Stimulated activated CD4-positive, alpha-beta T cell treated with anti-CD3 and anti-CD28 coated beads, TNF-alpha, amount 100 ng/mL, for 48 hours (primary cell): ENCODE measurements at places on chromosomes 4 and X.

GRCh38 chrX:40131654-40132337 lies 34.0 kb upstream of the BCOR start:
- DNase-seq: no peak

DNA sequence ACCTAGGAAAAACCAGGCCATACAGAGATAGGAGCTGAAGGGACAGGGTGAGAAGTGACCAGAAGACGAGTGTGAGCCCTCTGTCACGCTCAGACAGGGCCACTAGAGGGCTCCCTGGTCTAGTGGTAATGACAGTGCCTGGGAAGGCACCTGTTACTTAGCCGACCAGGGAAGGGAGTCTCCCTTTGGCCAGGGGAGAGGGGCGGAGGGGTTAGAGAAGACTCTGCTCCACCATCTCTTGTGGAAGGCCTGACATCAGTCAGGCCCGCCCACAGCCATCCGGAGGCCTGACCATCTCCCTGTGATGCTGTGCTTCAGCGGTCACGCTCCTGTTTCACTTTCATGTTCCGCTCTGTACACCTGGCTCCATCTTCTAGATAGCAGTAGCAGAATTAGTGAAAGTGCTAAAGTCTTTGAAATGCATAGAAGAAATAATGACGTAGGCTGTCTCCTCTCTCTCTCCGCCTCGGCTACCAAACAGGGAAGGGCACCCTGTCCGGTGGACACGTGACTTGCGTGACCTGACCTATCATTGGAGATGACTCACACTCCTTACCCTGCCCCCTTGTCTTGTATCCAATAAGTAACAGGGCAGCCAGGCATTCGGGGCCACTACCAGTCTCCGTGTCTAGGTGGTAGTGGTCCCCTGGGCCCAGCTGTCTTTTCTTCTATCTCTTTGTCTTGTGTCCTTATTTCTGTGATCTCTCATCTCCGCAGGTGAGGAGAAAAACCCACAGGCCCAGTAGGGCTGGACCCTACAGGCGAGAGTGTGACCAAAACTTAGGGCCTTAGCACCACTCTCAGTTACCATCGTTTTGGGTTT lies 26.7 kb downstream of the HTT-AS start:
- peak; percentile 79 for DNase-seq

DNA sequence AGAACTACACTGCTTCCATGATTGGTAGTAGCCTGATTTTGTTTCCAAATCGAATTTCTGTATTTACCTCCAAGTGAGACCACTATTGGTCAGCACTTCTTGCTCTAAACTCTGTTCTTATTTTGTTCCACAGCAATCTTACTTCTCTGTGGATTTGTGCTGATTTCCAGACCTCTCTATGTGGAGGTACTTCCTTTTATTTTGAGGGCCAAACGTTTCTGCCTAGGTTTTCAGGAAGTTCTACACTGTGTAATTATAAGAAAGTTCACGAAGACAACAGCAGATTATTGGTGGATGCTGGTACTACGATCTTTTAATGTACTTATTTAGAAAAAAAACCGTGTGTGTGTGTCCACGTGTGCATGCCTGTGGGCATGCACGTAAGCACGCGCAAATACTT lies 46.7 kb downstream of the DTHD1 start:
- DNase-seq: no peak

GRCh38 chrX:31243804-31244203 lies 172.0 kb upstream of the FTHL17 start:
- no peak for DNase-seq

GRCh38 chr4:173128199-173128890 lies 40.3 kb upstream of the GALNT7 start:
- no peak for DNase-seq

GRCh38 chr4:123849495-123849894 lies 452.9 kb downstream of the SPRY1 start:
- DNase-seq: no peak

- DNase-seq: no peak
Observed at GRCh38 chr4:101155945-101156344, 191.4 kb downstream of the PPP3CA start.

DNA sequence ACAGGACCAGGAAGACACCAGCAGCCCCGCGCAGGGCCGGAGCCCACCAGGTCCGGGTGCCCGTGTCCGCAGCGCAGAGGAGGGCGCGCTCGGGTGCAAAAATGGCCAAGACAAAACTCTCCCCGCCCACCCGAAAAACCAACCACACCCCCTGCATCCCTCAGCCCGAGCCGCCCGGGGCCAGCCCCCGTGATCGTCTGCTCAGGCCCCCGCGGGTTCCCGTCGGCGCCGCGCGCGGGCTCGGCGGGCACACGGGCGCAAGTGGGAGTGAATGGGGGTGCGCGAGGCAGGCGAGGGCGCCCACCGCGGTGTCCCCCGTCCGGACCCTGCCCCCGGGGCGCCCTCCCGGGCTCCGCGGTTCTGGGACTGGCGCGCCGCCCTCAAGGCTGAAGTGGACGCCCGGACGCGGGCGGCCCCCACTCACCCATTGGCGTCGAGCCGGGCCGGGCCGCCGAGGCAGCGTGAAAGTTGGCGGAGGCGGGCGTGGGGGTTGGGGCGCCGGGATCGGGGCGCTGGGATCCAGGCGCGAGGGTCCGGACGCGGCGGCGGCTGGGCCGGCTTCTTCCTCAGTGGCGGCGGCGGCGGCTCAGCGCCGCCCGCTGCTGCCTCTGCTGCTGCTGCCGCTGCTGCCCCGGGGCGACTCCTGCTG lies 393 bp downstream of the SH3KBP1 start:
- no peak for DNase-seq

DNA sequence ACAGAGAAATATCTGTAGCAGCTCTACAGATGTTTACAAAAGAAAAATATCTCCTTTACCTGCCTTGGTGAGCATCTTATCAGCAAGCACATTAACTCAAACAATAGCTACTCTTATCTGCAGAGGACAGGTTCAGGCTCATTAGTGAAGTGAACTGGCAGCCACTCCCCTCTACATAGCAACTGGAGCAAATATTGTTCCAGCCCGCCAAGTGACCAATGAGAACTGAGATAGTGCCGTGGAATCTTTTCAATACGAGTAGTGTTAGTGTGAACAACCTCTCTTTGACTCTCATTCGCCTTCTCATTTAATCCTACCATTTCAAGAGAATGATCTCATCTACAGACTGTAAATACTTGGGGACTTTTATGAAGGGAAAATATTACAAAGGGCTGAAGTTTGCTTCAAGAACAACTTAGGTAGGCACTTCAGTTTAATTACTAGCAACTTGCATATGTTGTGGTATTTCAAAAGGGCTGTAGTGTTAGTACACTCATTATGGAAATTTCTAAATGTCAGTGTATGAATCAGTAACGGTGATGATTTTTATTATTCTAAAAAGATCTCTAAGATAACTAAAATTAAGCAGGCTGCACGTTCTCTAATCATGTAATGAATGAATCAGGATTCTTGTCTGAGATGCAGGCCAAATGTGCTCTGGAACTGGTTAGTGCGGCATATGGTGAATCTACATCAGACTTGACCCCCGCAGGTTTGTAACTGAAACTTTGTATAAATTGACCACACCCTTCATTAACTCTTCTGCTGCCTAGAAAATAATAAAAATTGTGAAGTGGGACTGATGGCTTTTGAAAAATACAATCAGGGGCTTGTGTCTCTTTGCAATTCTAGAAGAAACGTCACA lies 72.4 kb downstream of the PALLD start:
- no peak for DNase-seq

GRCh38 chr4:15809466-15809865 lies 31.3 kb downstream of the CD38 start:
- no peak for DNase-seq

- no peak for DNase-seq
Observed at GRCh38 chr4:79851625-79852304, 221.3 kb downstream of the ANTXR2 start.

GRCh38 chr4:113358784-113359183 lies 309.3 kb downstream of the ANK2 start:
- no peak for DNase-seq

DNA sequence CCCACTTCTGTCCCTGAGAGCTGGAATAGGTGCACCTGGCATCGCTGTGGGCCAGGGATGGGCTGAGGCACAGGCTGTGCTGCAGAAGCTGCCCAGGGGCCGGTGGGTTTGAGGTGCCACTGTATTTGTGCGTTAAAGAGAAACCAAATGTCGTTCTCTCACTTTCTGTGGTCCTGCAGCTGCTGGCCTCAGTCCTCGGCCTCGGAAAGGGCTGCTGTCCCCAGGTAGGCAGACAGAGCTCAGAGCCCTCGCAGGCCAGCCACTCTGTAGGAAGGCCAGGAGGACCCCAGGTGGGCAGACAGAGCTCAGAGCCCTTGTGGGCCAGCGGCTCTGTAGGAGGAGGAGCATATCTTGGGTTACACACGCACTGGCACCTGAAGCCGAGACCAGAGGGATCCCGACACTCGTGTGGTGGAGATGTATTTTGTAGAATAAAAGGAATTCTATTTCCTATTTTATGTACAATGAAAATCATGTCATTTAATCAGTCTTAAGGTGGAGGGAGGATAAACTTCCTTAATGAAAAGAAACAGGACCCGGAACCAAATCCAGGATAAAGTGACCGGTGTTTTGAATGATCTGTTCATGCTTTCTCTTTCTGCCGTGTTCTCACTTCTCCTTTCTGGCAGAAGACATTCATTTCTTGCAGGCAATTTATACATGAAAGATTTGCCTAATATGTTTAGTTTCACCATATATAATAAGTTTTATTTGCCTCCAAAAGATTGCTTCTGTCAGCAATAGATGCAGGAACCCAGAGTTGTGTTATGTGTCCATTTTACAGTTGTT lies 54.4 kb upstream of the HGFAC start:
- no peak for DNase-seq

GRCh38 chr4:100889401-100889800 lies 371.6 kb upstream of the EMCN start:
- no peak for DNase-seq

- no peak for DNase-seq
Observed at GRCh38 chr4:86560447-86560846, 33.7 kb upstream of the PTPN13 start.

- no peak for DNase-seq
Observed at GRCh38 chrX:23103546-23103945, 103.8 kb downstream of the DDX53 start.

DNA sequence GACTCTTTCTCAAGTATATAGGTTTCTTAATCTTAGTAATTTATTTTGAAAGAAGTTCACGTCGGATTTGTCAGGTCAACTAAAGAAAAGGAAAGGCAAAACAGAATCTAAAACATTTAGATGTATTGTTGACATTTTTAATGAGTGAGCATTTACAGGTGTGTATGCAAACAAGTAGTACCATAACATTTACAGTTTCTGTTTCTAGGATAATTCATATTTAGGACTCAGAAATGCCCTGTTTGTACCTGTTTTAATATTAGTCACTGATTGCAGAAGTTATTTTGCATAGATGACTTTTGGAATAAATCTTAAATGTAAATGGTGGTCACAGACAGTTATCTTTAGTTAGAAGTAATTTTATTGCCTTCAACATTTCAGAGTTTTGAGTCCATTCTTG lies 151.3 kb upstream of the NUDT6 start:
- no peak for DNase-seq

DNA sequence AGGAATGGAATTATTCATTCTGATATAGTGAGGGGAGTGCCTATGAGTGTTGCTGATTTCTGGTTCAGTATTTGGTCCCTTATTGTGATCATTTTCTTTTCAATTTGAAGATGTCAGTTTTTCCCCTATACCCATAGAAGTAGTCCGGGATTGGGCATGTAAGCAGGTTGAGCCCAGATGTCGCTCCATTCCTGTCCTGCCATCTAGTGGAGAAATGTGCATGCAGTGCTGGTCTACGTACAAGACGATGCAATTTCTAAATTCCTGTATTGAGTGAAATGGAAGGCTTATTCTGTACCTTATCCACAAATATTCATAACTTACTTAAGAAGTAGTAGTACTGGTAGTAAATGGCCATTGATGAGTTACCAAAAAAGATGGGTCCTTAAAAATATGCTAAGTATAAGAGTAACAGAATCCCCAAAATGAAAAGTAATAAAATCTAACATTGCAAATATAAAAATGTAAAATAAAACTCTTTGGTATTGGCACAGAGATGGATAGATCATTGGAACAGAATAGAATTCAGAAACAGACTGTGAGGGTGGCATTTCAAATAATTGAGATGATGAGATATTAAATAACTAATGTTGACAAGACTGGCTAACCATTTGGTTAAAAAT lies 60.9 kb downstream of the UGT8 start:
- DNase-seq: peak; percentile 9

DNA sequence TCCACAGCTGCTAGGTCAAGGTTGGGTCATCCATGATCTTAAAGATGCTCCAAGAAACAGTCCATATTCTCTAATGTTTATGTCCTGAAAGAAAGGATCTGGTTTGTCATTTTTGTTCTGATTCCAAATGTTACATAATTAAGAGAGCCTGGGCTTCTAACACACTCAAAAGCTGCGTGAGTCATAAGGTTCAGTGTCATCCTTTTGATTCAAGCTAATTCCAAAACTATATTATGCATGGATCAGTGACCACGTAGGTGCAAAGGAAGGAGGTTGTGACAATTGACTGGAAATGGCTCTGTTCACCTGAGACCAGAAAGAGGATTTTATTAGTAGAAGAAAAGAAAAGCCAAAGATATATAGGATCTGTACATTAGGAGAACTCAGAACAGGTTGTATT lies 268.7 kb upstream of the GK2 start:
- no peak for DNase-seq

GRCh38 chrX:23670528-23670927 lies 3.2 kb downstream of the PRDX4 start:
- DNase-seq: no peak

GRCh38 chr4:156638925-156639605 lies 332.5 kb downstream of the PDGFC start:
- no peak for DNase-seq
